GM13977 (cell line): ENCODE measurements at places on chromosomes 7 and 10.

DNA sequence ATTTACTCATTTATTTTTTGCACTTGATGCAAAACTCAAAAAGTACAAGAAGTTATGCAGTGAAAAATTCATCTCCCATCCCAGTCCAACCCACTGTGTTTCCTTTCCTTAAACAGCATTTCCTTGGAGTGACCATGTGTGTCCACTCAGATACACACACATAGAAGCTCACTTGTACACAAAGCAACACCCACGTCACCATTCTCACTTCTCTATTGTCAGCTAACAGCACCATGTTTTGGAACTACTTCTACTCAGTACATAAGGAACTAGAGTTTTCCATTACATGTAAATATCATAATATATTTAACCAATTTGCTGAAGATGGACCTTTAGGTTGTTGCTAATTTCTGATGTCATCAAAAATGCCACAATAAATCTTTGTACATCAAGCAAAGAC is 167.6 kb downstream of the GRID1 start:
- DNase-seq, result no peak

- DNase-seq, result no peak
Measured at GRCh38 chr10:13567030-13567429, 19.7 kb upstream of the PRPF18 start.

DNA sequence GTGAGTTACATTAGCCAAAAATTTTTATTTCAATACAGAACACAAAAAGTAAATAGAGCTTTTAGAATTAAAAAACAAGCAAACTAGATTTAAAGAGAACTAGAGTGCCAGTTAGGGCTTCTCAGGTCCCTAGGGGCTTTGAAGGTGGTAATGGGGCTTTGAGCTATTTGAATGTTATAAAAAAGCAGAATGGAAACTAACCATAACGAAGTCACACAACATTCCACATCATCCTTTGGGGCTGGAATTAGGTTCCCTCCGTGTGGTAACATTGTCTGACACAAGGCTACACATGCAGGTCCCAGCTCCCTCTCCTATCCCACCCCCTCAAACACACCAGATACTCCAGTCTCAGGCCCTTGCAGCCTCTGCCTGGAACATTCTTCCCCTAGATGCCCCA is 15.3 kb downstream of the JAZF1 start:
- DNase-seq, result no peak

GRCh38 chr7:158256091-158256816 is 331.4 kb downstream of the PTPRN2 start:
- DNase-seq, result no peak

GRCh38 chr10:117546020-117546580 is 3.6 kb downstream of the EMX2 start:
- DNase-seq, result peak; percentile 26

- no peak for DNase-seq
Measured at GRCh38 chr7:30699706-30700495, 17.6 kb upstream of the CRHR2 start.
